Naive thymus-derived CD8-positive, alpha-beta T cell (primary cell): ENCODE measurements at places on chromosomes 3 and 15. TPM values are rescaled to one million over a fixed set of nuclear protein-coding genes. Genes with fewer than 3 reads are reported as not detected.

DNA sequence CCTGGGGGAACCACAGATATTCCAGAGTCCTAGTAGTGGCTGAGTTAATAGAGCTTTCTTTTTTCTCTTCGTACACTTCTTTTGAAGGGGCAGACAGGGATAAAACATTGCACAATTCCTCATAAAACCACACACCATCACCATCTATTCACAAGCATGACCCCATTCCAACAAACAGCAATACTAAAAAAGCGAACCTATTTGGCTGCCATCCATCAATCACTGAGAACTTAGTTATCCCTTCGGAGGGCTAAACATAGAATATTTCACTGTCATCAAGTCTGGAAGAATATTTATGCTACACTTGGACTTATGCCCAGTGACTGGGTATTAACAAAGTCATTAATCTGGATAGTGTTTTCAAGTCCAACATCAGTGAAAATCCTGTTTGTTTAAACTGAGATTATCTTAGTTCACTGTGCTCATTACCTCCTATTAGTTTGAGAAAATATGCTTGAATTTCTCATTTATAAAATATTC, 80.3 kb upstream of the PRTG start:
- DNase-seq: no peak

GRCh38 chr3:137807998-137808397, 43.9 kb downstream of the SOX14 start:
- DNase-seq: no peak

- DNase-seq: no peak
These were observed 61.3 kb upstream of the LPP start for GRCh38 chr3:188092648-188093047.

- DNase-seq: no peak
These were observed 95.3 kb downstream of the RBPMS2 start for GRCh38 chr15:64680097-64680496.

CCK gene
- not detected for total RNA-seq

- no peak for DNase-seq
These were observed 120.7 kb upstream of the LINGO1 start for GRCh38 chr15:77753281-77753873.

DNA sequence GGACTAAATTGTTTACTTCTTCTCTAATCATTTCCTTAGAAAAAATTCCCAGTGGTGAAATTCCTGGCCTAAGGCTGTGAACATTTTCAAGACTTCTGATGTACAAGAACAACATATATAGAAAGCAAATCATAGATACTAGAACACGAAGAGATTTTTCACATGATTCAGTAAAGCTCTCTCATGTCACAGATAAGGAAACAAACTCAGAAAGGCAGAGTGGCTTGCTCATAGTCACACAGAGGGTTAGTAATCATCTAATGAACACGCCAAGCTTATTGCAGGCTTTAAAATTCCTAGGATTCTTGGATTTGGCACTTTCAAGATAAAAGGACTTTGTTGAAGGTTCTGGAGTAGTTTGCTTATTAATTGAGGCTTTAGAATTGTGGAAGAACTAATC, 26.2 kb downstream of the CRTAP start:
- DNase-seq: no peak

PYGO1 gene
- total RNA-seq: not detected

- DNase-seq: no peak
These were observed at the start of gene UBA7 for GRCh38 chr3:49813497-49814174. TSS of gene UBA7 (minus strand) at chr3:49813953. CDS start at chr3:49813787, 166 bp downstream.

- DNase-seq: no peak
These were observed 362.4 kb downstream of the CGGBP1 start for GRCh38 chr3:87696124-87697013.

GRCh38 chr15:56410721-56411120, 45.5 kb downstream of the TEX9 start:
- DNase-seq: no peak

- no peak for DNase-seq
These were observed 2.5 kb upstream of the SLC38A3 start for GRCh38 chr3:50202353-50203112.

- no peak for DNase-seq
These were observed 18.6 kb upstream of the SLC24A5 start for GRCh38 chr15:48102167-48102566.

- no peak for DNase-seq
These were observed 53.1 kb downstream of the SLC4A7 start for GRCh38 chr3:27431116-27431515.

GRCh38 chr3:190073264-190074008, 47.3 kb downstream of the P3H2 start:
- DNase-seq: no peak

GRCh38 chr3:90052425-90052950, 945.1 kb downstream of the EPHA3 start:
- no peak for DNase-seq

GRCh38 chr3:5297895-5298294, 110.4 kb downstream of the EDEM1 start:
- no peak for DNase-seq

NANOGP8 gene
- not detected for total RNA-seq

STARD5 gene
- total RNA-seq: 10.8 TPM
